Frontal cortex (tissue), 4 donors: ENCODE measurements at places on chromosomes 13 and 19.

GRCh38 chr19:42189133-42189532 lies 28.3 kb downstream of the DEDD2 start:
- DNase-seq: no peak

DNA sequence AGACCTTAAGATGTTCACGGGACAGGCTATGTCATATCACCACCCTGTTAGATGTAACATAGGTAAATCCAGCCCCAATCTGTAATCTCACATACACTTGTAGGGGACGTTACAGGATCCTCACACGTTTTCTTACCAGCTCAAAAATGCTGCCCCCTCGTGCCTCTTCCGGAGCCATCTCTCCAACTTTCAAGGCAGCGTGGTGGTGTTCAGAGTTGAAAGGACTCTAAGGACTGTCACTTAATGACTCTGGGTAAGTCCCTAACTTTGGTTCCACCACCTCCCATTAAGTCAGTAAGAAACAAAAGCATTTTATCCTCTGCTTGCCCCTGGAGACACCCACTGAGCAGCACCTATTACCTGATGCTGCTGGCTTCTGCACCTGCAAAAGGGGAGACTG lies 4.4 kb downstream of the MED26 start:
- no peak for DNase-seq

- DNase-seq: no peak
These were observed 315.8 kb upstream of the KLF12 start for GRCh38 chr13:74449811-74450524.

DNA sequence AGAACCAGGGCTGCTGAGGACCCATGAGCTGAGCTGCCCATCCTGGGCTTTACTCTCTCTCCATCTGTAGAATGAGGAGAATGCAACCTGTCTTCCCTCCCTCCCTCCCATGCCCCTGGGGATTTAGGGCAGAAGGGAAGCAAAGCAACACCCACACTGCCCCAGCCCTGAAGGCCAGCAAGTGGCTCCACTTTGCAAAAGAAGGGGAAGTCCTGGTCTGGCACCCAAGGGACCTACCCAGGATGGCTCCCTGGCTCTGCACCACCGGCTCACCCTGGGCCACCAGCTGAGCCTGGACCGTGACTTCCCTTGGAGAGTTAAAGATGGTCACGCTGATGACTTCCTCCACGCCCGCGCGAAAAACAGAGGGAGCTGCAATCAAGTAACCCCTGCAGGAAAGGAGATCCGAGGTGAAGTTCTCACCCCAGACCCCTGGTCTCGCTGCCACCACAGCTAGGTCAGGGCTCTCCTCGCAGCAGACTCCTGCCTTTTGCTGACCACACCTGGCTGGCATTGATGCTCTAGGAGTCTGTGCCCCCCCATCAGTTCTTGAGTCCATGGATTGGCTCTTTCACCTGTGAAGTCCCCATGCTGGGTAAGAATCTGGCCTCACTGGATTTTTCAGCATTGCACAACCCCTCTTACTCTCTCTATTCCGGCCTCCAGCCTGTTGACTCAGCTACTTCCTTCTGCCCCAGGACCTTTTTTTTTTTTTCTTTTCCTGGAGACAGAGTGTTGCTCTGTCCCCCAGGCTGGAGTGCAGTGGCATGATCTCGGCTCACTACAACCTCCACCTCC lies 4.6 kb downstream of the CPAMD8 start:
- DNase-seq: no peak

- no peak for DNase-seq
These were observed 423 bp downstream of the KLK8 start for GRCh38 chr19:51000981-51001380.

GRCh38 chr19:7701654-7702457 lies at the start of gene FCER2:
Gene FCER2 (minus strand): TSS chr19:7702131. CDS start chr19:7699760, 2,371 bp downstream.
- DNase-seq: no peak
